Activated T-helper 17 cell treated with anti-CD3 and anti-CD28 coated beads, Interleukin-2, amount 50 U/mL, for 72 hours (primary cell): ENCODE measurements at places on chromosomes 16 and 17. TPM values are rescaled to one million over a fixed set of nuclear protein-coding genes. Genes with fewer than 3 reads are reported as not detected.

Gene DNAI2
- 1.6 TPM for total RNA-seq

Gene DOC2B
- total RNA-seq = 0.45 TPM

Gene TLCD3B
- 1.9 TPM for total RNA-seq

Gene CMTM1
- total RNA-seq = 15.9 TPM

Gene C16orf46
- total RNA-seq = 0.54 TPM

Gene NUDT16L1
- total RNA-seq = 16.8 TPM

Gene KRT33A
- not detected for total RNA-seq

Gene NOG
- total RNA-seq = 0.93 TPM

Gene MYH3
- total RNA-seq = 3.0 TPM

- no peak overlapping the region for H3K27ac ChIP-seq
- H3K4me3 ChIP-seq = no peak overlapping the region
- no peaks in the 10 kb centered on the region for H3K36me3 ChIP-seq
- H3K4me1 ChIP-seq = peaks cover 5% of the 10 kb centered on the region
- peaks cover 2% of the 10 kb centered on the region for H3K27me3 ChIP-seq
These were observed 22.7 kb downstream of the SLC6A4 start for GRCh38 chr17:30212750-30213149.

DNA sequence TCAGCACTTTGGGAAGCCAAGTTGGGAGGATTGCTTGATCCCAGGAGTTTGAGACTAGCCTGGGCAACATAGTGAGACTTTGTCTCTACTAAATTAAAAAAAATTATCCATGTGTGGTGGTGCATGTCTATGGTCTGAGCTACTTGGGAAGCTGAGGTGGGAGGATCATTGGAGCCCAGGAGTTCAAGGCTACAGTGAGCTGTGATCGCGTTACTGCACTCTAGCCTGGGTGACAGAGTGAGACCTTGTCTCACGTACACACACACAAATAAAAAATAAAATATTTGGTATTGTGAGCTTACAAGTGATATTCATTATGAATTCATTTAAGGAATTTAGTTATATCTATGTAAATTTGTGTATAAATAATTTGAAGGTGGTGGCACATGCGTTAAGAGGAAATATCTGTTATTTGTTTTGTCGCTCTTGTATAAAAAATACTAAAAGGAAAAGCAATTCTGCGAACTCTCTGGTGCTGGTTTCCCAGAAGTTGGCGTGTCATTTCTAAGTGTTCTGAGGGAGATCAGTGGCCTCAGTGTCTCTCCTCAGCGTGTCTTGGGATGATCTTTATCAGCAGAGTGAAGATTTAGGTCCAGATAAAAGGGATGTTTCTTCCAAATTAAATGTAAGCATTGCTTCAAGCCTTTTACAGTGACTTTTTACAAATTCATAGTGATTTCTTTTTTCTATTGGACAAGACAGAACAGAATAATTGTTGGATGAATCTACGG, 187.6 kb downstream of the FTO start:
- peak overlapping the region; percentile 23 for H3K4me3 ChIP-seq
- peaks cover 12% of the 10 kb centered on the region for H3K4me1 ChIP-seq
- ATAC-seq = no peak
- no peak overlapping the region for H3K27ac ChIP-seq
- no peaks in the 10 kb centered on the region for H3K27me3 ChIP-seq
- H3K36me3 ChIP-seq = peaks cover 14% of the 10 kb centered on the region

GRCh38 chr17:44105483-44105882, 18.0 kb downstream of the HDAC5 start:
- H3K36me3 ChIP-seq = peaks cover 11% of the 10 kb centered on the region
- H3K27me3 ChIP-seq = no peaks in the 10 kb centered on the region
- ATAC-seq = no peak
- H3K4me3 ChIP-seq = no peak overlapping the region

GRCh38 chr16:73412416-73412815, 364.5 kb upstream of the ZFHX3 start:
- no peaks in the 10 kb centered on the region for H3K4me1 ChIP-seq
- H3K27me3 ChIP-seq = no peaks in the 10 kb centered on the region
- H3K4me3 ChIP-seq = no peak overlapping the region
- no peak for ATAC-seq
- H3K36me3 ChIP-seq = no peaks in the 10 kb centered on the region

- no peak overlapping the region for H3K4me3 ChIP-seq
- no peak overlapping the region for H3K27ac ChIP-seq
- no peak for ATAC-seq
- H3K36me3 ChIP-seq = peaks cover 28% of the 10 kb centered on the region
- H3K27me3 ChIP-seq = no peaks in the 10 kb centered on the region
These were observed 7.2 kb downstream of the ENO3 start for GRCh38 chr17:4958102-4958501.

- H3K27me3 ChIP-seq = no peaks in the 10 kb centered on the region
- H3K27ac ChIP-seq = peak overlapping the region; percentile 100
- peak overlapping the region; percentile 100 for H3K4me3 ChIP-seq
- peaks cover 85% of the 10 kb centered on the region for H3K36me3 ChIP-seq
These were observed 641 bp downstream of the COG8 start for GRCh38 chr16:69338557-69339288.

DNA sequence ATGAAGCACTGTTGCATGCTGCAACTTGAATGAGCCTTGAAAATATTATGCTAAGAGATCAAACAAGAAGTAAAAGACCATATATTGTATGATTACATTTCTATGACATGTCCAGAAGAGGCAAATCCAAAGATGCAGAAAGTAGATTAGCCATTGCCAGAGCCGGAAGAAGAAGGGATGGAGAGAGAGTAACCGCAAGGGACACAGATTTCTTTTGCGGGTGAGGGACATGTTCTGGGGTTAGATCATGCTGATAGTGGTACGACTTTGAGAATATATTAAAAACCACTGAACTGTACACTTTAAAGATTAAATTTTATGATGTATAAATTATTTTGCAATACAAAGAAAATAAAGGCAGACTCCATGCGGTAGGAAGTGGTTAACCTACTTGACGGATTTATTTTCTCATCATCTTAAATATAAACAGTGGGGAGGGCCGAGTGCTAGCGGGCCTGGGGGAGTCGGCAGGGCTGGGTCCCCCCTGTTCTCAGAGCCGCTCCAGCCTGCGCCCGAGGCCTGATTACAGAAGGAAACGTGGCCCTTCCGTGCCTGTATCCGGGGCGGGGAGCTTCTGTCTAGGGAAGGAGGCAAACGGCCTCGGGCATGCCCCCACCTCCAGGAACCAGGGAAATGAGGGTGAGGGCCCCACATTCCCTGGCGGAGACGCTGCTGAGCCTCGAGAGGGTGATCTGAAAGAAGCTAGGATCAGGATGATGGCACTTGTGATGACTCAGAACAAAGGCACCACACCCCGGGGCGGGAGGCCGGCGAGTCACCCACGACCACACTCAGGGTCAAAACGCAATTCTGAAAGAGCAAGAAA, 48.0 kb downstream of the SHCBP1 start:
- peak; percentile 26 for ATAC-seq
- H3K4me3 ChIP-seq = no peak overlapping the region
- H3K27ac ChIP-seq = no peak overlapping the region
- no peaks in the 10 kb centered on the region for H3K27me3 ChIP-seq

DNA sequence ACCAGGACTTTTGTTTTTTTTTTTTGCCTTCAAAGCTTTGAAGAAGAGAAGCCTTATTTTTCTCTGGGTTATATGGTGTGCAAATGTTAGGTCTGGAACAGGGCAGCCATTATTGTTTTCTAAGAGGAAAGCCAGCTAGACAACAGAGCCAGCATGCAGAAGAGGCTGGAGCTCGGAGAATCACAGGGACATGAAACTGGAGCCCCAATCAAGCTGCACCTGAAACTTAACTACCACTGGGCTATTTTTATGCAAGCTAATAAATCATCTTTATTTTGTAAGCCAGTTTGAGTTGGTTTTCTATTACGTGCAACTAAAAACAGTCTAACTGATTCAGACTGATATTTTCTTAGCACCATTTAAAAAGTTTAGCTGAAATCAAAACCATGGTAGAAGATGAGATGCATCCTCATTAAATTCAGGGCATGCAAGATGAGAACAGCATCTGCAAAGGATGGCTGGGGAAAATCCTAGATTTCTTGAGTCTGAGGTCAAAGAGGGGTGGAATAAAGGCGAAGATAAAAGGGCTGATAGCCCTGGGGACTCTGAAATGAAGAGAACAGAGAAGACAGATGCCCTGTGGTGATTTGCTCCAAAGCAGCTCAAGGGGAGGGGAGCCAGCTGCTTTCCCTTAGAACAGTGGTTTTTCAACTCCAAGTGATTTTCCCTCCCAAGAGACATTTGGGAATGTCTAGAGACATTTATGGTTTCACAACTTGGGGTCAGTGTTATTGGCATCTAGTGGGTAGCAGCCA, 177.1 kb upstream of the WSCD1 start:
- no peak overlapping the region for H3K27ac ChIP-seq
- no peak overlapping the region for H3K4me3 ChIP-seq
- H3K4me1 ChIP-seq = peaks cover 4% of the 10 kb centered on the region
- no peaks in the 10 kb centered on the region for H3K36me3 ChIP-seq
- ATAC-seq = no peak

DNA sequence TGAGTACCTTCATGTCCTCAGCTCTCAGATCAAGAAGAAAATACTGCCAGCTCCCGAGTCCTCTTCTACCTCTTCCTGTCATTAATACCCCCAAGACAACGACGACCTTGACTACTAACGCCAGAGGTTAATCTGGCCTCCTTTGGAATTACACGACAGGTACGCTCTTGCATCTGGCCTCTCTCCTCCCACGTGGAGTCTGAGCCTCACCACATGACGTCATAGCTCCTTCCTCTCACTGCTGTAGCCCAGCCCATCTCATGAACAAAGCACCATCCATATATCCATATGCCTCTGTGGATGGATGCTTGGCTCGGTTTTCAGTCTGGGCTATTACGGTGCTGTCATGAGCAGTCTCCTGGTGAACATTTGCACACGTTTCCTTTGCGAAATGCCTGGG, 110.2 kb upstream of the TNRC6C start:
- H3K36me3 ChIP-seq = no peaks in the 10 kb centered on the region
- no peaks in the 10 kb centered on the region for H3K27me3 ChIP-seq
- ATAC-seq = no peak
- H3K4me3 ChIP-seq = no peak overlapping the region
- H3K27ac ChIP-seq = no peak overlapping the region

- H3K27ac ChIP-seq = no peak overlapping the region
- H3K4me3 ChIP-seq = no peak overlapping the region
- no peaks in the 10 kb centered on the region for H3K27me3 ChIP-seq
- ATAC-seq = no peak
- H3K36me3 ChIP-seq = no peaks in the 10 kb centered on the region
These were observed 28.9 kb upstream of the FBXW10B start for GRCh38 chr17:15648386-15648785.

GRCh38 chr17:30000001-30000754, 58.7 kb downstream of the EFCAB5 start:
- peaks cover 10% of the 10 kb centered on the region for H3K4me1 ChIP-seq
- peak overlapping the region; percentile 38 for H3K4me3 ChIP-seq
- peak overlapping the region; percentile 37 for H3K27ac ChIP-seq
- no peaks in the 10 kb centered on the region for H3K36me3 ChIP-seq

DNA sequence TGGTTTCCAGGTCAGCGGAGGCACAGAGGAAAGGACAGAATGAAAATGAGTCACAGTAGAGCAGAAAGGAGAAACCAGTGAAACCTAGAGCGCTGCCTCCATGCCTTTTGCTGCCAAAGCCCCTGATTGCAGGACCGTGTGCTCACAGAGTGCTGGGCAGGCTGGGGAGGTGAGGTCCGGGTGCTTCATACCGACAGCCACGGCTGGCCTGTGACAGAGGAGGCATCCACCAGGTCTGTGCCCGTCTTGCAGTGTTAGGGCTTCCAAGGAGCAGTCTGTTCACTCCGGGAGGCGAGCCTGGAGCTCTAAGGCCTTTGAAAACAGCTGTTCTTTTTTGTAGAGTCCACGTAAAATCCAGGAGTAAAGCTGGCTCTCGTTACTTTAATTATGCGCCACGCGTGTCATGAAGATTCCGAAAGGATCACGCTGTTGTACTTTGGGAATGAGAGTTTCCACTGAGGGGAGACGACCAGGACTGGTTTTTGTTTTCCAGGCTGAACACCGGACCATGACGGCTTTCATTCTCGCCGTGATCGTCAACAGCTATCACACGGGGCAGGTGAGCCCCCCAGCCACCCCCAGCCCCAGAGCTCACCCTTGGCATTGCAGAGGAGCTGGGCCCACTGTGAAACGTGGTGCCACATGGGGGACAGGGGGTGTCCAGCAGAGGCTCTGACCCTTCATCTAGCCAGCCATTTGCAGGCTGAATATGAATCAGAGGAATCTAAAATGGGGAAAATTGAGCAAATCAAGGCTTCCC, 108.5 kb upstream of the CHMP6 start:
- H3K27ac ChIP-seq = peak overlapping the region; percentile 77
- peaks cover 18% of the 10 kb centered on the region for H3K4me1 ChIP-seq
- peak overlapping the region; percentile 66 for H3K4me3 ChIP-seq
- ATAC-seq = no peak
- peaks cover 73% of the 10 kb centered on the region for H3K36me3 ChIP-seq
- no peaks in the 10 kb centered on the region for H3K27me3 ChIP-seq

DNA sequence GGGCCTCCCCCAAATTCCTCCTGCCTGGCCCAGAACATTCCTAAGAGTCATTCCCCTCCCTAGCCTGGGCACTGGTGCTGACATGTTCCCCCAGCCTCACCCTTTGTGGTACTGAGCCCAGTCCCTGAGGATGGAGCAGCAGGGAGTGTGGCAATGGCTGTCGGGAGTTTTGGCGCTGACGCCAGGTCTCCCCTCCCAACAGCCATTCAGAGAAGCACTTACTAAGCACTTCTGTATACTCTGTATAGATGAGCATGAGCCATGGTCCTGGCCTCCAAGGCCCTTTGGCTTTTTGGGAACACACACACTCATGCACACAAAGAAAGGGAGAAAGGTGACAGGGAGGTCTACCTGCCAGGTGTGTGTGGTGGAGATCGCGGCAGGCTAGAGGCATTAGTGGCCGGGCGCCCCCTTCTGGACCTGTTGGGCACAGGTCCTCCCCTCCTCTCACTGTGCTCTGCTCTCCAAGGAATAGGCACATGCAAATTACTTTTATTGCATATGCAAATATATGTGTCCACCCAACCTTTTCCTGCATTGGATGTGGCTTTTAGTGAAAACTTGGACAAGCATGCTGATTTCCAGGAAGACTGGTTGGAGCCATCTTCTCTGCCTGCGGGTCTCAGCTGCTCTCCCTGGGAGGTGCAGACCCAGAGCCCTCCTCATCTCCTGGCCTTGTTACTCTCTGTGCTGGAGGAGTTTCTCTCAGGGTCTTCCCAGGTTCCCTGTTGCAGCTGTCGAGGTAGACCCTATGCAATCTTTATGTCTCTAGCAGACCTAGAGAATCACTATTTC, 17.4 kb upstream of the C17orf107 start:
- H3K27me3 ChIP-seq = no peaks in the 10 kb centered on the region
- no peak overlapping the region for H3K27ac ChIP-seq
- no peaks in the 10 kb centered on the region for H3K4me1 ChIP-seq
- peak; percentile 88 for ATAC-seq

GRCh38 chr16:66668777-66669444, 27.6 kb downstream of the CMTM4 start:
- no peaks in the 10 kb centered on the region for H3K4me1 ChIP-seq
- H3K27me3 ChIP-seq = no peaks in the 10 kb centered on the region
- ATAC-seq = peak; percentile 26
- H3K4me3 ChIP-seq = no peak overlapping the region
- H3K36me3 ChIP-seq = no peaks in the 10 kb centered on the region
- no peak overlapping the region for H3K27ac ChIP-seq

- ATAC-seq = no peak
- no peak overlapping the region for H3K4me3 ChIP-seq
- no peaks in the 10 kb centered on the region for H3K4me1 ChIP-seq
- H3K27ac ChIP-seq = no peak overlapping the region
These were observed 49.5 kb upstream of the PHOSPHO1 start for GRCh38 chr17:49280061-49280460.
